ENCODE measurements at places on chromosomes 4 and X. TPM values are rescaled to one million over a fixed set of nuclear protein-coding genes. Genes with fewer than 3 reads are reported as not detected.

The CYP2U1 gene
- total RNA-seq = 5.2 TPM

The TCP11X2 gene
- not detected for total RNA-seq

The FAM53A gene
- 1.3 TPM for total RNA-seq

The KCTD8 gene
- total RNA-seq = not detected

The SULT1B1 gene
- total RNA-seq = 55.9 TPM

The TEX11 gene
- total RNA-seq = not detected

The ARX gene
- total RNA-seq = not detected

The SSX2 gene
- not detected for total RNA-seq

The CXCL6 gene
- 1.2 TPM for total RNA-seq

The TDO2 gene
- not detected for total RNA-seq

The PPEF2 gene
- total RNA-seq = not detected

The MGARP gene
- 32.9 TPM for total RNA-seq

The INPP4B gene
- 4.5 TPM for total RNA-seq

The TKTL2 gene
- total RNA-seq = not detected

The LNX1 gene
- 1.0 TPM for total RNA-seq

The NLGN3 gene
- 0.09 TPM for total RNA-seq

The UGT2B17 gene
- total RNA-seq = not detected

The ADRA2C gene
- total RNA-seq = 0.18 TPM

The CASK gene
- 19.4 TPM for total RNA-seq

The PDE5A gene
- 2.6 TPM for total RNA-seq

The ATP8A1 gene
- 27.2 TPM for total RNA-seq

The NXF3 gene
- total RNA-seq = not detected

The EFNB1 gene
- total RNA-seq = 73.9 TPM

The USP27X gene
- 2.7 TPM for total RNA-seq

Data from endothelial cell of coronary artery (primary cell).